COR-L47 (cell line): ENCODE measurements at places on chromosomes 4 and X.

- no peak for DNase-seq
Observed at GRCh38 chrX:68084765-68085164, 348.5 kb downstream of the OPHN1 start.

GRCh38 chr4:120773641-120774040, 148.9 kb downstream of the PRDM5 start:
- no peak for DNase-seq

DNA sequence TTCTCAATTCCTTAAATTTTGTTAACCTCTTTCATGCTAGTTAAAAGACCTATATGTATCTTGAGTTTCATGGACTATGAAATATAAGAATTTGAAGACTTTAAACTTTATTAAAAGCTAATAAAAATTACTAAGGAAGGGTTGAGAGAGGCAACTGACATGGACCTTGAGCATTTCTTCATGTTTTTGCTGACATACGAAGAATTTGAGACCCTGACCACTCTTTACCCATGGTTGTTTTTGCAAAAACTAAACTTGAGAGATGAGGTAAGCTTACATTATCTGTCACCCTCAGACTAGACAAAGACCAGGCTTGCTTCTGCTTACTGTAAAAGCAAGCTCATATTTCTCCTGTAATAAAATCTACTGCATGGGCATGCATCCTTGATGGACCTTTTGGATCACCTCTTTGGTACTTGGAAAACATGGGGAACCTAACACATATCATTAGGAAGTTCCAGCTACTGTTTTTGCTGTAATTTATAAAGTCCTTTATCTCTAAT, 338.2 kb upstream of the PABPC4L start:
- no peak for DNase-seq

GRCh38 chrX:44881549-44881948, 8.6 kb downstream of the KDM6A start:
- DNase-seq: no peak

DNA sequence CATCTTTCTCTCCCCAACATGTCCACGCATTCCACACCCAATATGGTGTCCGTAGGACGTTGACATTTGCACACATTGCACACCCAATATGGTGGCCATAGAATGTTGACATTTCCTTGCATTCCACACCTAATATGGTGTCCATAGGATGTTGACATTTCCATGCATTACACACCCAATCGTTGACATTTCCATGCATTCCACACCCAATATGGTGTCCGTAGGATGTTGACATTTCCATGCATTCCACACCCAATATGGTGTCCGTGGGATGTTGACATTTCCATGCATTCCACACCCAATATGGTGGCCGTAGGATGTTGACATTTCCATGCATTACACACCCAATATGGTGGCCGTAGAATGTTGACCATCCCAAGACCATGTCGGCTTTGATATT, 88.4 kb upstream of the SHOX start:
- no peak for DNase-seq

GRCh38 chr4:67712650-67713528, 11.9 kb upstream of the UBA6 start:
- DNase-seq: no peak

GRCh38 chr4:85476381-85476780, 1.4 kb downstream of the ARHGAP24 start:
- DNase-seq: no peak

DNA sequence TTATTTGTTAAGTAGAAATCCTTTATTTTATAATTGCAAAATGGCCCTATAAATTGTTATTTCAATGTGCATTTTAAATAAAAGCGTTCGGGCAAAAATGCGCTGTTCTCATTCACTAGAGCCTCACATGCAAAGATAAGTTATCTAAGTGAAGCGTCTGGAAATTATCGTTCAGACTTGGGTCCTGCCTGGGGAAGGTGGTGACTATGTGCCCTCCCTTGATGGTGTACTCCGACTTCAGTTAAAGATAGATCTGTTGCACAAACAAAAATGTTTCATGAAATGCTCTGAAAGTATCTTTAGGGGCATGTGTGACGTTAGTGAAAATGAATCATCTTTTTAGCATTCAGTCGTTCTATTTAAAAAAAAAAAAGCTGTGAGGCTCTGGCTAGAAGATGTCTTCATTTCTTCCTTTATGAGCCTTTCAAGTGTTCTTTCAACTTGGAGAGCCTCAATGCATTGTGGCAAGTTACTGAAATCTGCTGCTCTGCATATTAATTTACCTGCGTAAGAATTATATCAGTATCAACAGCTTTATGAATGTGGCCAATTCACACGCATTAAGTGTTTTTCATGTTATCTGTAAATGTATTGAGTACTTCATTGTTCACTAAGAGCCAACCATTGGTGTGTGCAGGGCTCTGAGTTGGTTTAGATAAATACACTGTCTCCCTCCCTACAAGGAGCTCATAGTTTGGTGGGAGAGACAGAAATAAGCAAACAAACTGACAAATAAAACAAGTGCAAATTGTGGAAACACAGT, 83.0 kb downstream of the AFF1 start:
- no peak for DNase-seq

DNA sequence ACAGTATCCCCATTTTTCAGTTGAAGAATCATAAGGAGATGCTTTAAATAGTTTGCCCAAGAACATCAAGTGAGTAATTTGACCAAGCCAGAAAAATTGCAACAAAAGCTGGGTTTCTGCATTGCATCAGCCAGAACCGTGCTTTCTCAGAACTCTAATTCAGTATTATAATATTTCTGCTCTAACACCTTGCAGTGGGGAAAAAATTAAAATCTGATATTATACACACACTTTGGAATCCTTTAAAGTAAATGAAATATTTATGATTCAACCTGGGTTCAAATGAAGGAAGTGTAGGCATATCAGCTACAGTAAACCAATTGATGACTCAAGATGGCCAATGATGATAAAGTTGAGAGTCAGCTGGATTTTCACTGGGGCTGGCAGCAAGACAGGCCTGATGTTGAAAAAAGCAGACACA, 387.6 kb upstream of the ZFP42 start:
- no peak for DNase-seq

- DNase-seq: no peak
Observed at GRCh38 chr4:78796526-78796925, 20.4 kb downstream of the BMP2K start.

DNA sequence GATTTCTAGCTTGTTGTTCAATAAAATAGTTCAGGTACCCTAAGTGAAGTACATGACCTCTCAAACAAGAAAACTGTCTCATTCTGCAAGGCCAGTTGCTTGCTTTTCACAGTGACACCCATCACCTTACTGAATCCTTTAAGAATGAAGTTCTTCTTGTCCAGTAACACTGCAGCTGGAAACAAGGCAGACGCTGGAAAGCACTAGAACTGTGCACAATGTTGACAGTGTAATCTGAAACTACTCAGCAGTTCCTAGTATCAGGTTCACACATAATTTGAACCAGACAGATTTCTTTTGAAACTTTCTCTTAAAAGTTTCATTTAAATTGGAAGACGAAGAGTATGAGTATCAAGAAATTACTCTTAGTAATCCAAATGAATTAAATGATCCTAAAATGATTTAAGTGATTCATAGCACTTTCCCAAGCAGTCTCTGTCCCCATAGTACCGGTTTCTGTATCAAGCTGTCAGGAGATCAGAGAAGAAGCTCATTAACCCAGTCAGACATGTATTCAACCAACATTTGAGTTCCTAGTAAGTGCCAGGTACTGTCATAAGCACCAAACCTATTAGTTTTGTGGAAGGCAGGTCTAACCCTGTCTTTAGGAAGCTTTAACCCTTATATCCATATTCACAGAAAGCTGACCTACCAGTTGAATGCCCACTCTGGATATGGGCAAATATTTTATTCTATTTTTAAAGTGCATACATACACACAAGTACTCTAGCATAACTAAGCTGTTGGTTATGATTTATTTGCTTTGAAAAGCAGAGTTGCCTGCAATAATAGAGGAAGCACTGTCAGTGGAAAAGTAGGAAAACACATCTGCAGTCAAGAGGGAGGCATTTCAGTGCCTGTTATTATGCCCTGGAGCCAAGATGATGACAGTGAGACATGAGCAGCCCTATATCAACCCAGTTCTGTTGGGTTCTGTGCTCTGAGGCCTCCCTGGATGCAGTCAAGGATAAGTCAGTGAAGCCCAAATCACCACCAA, 63.6 kb downstream of the PALLD start:
- peak; percentile 4 for DNase-seq

DNA sequence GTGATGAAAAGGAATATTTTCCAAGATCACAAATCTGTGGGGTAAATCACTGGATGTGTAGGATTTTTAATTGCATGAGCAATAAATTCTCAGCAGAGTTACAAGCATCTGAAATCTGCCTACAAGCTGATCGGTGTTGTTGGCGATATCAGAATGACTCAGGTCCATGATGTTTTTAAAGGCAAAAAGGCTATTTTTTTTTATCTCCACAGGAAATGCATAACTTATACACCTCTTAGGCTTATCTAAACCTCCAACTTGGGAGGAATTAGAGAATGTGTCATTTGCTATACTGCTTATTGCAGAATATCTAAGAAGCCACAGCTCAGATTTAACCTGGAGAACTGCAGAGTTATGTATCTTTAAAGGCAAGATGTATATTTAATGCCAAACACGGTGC, 61.6 kb downstream of the KIT start:
- DNase-seq: no peak

DNA sequence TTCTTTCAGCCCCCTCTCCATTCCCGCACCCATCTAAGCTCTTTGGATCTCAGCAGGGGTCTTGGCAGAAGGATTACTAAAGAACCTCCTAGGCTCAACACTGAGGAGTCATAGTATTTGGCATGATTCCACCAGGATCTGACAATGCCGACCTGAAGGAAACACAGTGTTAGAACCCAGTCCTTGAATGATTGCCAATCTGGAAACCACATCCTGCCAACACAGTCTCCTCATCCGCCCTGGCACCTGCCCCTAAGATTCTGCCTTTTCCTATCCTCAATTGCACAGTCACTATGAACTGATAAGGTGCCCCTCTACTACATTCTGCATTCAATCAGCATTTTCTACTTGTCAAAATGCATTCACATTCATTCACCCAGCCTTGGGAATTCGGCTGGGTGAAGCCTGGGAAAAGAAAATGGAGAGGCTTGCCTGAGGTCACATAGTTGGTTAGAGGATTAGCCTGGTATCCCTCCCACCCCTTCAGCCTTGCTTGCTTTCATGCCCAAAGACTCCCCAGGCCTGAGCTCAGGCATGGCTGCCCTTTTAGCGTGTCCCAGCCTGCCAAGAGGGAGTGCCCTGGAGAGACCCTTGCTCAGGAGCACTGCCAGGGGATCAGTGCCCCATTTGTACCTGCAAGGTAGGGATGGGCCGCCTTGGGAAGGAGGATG, 2.2 kb upstream of the CLDN2 start:
- peak; percentile 15 for DNase-seq

DNA sequence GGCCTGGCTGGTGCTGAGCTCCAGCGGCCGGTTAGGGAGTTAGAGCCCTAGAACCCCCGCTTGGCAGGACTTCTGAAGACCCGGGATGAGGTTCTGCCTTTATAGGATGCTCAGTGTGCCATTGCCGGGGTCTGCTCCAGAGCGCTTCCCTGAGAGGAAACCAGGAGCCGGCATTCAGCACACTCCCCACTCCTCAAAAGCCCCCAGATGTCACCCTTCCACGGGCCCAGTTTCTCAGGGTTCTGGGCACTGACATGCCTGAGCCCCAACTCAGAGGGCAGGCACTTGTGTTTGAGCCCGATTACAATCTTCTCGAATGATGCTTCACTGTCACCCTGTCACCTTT, 6.5 kb downstream of the NKX3-2 start:
- DNase-seq: no peak

DNA sequence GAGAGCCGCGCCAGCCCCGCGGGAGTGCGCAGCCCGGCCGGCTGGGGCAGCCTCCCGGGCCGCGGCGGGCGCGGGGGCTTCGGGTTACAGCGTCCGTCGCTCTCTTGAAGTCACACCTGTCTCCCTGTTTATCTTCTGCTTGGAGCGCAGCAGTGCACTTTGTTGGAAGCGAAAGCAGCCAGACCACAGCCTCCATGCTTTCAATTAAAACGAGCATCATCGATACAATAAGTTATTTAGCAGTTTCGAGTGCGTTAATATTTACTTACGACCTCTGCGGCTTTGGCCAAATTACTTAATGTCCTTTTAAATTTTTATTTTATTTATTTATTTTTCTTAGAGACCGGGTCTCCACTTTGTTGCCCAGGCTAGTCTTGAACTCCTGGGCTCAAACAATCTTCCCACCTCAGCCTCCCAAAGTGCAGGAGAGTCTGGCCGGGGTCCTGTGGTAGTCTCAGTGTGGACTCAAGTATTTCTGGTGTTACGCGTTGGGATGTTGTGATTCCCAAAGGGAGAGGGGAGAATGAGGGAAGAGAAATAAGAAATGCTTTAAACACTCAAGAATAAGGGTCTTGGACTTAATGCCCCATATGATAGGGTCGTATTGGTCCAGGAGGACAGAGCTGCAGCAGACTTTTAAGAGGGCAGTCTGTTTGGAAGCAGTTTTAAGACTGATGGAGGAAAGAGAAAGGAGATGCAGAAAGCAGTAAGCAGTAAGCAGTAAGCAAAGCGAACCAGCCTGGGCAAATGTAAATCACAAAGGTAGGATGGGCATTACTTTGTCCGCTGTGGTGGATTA, 504 bp upstream of the PDLIM3 start:
- DNase-seq: peak; percentile 24

DNA sequence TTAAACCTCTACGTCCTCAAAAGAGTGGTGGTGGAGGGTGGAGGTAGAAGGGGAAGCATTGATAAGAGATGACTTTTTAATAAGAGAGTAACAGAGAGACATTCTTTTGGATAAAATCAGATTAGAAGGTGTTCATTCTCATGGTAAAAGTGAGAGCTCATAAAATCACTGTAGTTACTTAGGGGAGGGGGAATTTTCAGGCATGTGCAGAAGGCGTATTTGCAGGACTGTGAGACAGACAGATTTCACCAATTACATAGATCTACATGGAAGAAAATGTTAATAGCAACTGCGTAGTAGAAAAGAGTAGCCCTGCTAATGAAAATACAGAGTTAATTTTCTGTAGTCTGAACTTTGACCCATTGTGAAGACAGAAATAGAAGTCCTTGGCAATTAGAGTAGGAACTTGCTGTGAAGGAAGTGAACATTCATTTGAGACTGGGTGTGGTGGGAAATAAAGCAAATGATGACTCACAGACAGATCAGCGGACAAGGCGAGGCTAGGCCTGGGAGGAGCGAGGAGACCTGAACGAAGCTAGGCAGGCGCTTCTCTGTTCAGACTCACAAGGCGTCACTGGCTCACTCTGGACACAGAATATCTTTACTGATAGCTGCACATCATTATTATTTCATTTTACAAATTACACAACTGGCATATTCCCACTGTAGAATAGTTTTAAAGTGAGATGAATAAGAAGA, 57.2 kb upstream of the FAM9C start:
- peak; percentile 16 for DNase-seq

DNA sequence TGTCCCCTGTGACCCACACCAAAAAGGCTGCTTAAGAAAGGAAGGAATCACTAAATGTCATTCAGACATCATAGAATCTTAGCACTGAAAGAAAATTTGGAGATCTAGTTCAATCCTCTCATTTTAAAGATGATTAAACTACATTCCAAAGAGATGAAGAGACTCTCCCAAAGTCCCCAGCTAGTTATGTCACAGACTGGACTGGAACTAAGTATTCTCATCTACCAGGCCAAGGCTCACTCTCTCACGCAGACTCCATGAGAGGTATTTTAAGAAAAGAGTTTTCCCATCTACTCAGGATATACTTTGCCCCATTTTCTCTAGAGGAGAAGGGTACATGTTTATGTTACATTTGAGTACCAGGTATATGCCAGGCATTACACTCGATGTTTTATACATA, 6.9 kb downstream of the FABP2 start:
- no peak for DNase-seq
